Stimulated activated CD8-positive, alpha-beta memory T cell treated with anti-CD3 and anti-CD28 coated beads, Interleukin-4, amount 100 ng/mL, for 48 hours (primary cell): ENCODE measurements at places on chromosomes 2 and 18.

- DNase-seq = no peak
Measured at GRCh38 chr2:170747921-170748320, 22.3 kb upstream of the ERICH2 start.

- DNase-seq = no peak
Measured at GRCh38 chr18:38557006-38557405, 991.4 kb upstream of the CELF4 start.

DNA sequence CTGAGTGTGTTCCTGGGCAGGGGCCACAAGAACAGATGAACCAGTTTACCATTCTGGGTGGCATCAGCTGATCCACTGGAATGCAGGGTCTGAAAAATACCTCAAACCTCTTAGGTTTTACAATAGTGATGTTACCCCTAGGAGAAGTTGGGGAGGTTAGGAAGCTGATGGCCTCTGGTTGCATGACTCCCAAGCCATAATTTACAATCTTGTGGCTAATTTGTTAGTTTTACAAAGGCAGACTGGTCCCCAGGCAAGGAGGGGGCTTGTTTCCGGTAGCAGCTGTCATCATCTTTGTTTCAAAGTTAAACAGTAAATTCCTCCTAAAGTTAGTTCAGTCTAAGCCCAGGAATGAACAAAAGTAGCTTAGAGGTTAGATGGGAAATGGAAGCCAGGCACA, 113.8 kb upstream of the SLC38A11 start:
- no peak for DNase-seq

DNA sequence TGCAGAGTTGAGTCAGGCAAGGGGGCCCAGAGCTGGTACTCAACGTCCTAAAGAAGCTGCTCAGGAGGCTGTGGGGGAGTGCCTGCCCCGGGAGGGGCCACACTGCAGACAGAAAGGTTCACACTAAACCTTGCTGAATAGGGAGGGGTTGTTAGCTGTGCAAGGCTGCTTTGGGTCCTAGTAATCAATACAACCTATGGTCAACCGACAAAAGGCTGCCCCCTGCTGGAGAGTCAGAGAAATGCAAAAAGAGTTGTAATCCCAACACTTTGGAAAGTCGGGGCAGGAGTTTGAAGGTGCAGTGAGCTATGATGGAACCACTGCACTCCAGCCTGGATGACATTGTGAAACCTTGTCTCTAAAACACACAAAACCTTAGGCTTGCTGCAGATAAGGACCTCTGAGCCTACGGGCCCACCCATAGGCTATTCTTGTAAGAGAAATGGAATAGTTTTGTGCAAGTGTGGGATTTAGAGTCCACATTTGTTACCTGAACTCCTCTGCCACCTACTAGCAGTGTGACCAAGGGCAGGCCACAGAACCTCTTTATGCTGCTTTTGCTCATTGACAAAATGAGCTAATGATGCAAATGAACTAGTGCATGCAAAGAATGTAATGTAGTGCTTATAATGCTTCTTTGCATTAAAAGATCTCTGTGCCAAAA, 81.5 kb downstream of the PRPF40A start:
- peak; percentile 82 for DNase-seq

DNA sequence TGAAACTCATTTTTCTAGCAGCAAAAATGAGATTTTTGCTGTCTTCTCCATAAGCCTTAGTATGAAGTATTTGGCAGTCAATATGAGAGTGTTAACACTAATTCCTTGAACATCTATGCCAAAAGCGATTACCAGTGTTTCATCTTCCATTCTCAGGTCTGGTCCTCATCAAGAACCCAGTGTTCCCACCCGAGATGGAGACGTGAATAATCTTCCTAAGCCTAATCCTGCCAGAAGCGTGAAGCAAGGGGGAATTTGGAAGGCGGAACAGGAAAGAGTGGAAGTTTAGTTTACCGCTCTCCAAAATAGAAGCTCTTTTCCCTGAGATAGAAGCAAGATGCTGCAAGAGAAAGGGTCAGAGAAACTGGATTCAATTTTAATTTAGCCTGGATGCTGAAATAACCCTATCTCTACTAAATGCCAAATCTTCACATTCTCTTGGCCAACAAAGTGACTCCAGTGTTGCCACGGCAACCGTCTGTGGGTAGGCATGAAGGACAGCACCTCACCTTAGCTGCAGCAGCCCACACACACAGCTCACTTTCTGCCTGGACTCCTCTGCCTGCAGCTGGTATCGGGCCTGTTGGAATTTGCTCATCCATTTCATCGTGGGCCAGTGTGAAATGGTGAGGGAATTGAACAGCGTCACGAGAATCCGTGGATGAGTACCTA, 711.1 kb downstream of the CBLN2 start:
- DNase-seq = no peak
